Neural crest cell (in vitro differentiated cells): ENCODE measurements at places on chromosomes 12 and 14. TPM values are rescaled to one million over a fixed set of nuclear protein-coding genes. Genes with fewer than 3 reads are reported as not detected.

The BCL2L14 gene
- total RNA-seq, result 0.86 and 1.2 TPM in 2 replicates

The DCAF4 gene
- 9.5 and 10.6 TPM in 2 replicates for total RNA-seq

The CMTM5 gene
- total RNA-seq, result 2.0 and 3.1 TPM in 2 replicates

The ERG28 gene
- total RNA-seq, result 38.8 and 38.9 TPM in 2 replicates

The SCNN1A gene
- not detected in 2 replicates for total RNA-seq

The SLC25A47 gene
- not detected in 2 replicates for total RNA-seq

The IL22 gene
- not detected in 2 replicates for total RNA-seq
